ENCODE measurements at places on chromosomes 7 and 10.

DNA sequence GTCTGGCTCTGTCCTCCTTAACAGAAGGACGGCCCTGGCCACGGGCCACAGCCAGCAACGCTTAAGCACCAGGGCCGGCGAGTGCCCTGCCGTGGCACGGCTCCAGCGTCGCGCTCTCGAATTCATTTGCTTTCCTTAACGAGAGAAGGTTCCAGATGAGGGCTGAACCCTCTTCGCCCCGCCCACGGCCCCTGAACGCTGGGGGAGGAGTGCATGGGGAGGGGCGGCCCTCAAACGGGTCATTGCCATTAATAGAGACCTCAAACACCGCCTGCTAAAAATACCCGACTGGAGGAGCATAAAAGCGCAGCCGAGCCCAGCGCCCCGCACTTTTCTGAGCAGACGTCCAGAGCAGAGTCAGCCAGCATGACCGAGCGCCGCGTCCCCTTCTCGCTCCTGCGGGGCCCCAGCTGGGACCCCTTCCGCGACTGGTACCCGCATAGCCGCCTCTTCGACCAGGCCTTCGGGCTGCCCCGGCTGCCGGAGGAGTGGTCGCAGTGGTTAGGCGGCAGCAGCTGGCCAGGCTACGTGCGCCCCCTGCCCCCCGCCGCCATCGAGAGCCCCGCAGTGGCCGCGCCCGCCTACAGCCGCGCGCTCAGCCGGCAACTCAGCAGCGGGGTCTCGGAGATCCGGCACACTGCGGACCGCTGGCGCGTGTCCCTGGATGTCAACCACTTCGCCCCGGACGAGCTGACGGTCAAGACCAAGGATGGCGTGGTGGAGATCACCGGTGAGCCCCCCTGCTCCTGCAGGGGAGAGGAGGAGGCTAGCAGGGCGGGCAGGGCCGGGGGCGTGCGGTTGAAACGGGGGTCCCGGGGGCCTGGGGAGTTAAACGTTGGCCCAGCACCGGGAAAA is at the start of gene HSPB1:
HSPB1 (plus strand) TSS at position 327 of the 855 bp plus-strand sequence; CDS start at position 367, 40 bp downstream.
- peak; percentile 64 for DNase-seq

DNA sequence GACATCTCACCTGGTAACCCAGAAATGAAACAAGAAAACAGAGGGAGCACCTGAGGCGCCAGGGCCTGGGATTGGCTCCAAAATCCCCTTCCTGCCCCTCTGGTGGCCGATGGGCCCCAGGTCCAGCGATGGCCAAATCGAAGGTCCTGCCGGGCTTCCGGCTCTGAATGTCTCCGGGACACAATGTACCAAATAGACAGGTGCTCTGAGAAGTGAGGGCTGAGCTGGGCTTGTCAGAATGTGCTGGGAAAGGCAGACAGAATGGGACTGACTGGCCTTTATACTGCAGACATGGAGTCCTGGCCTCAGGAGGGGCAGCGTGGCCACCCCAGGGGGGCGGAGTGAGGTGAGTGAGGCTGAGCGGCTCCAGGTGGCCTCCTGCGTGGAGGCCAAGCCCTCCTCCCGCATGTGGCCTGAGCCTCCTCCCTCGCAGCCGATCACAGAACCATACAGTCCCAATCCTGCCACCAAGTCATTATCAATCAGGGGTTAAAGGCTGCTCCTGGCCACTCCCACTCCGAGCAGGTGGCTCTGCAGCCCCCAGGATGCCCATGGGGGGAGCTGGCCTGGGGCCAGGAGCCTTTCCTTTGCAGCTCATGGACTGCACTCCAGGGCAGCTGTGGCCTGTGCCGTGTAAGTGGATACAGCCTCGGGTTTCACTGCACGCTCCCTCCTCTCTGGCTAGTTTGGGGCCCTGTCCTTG is 185.5 kb downstream of the ADARB2 start:
- DNase-seq, result no peak

DNA sequence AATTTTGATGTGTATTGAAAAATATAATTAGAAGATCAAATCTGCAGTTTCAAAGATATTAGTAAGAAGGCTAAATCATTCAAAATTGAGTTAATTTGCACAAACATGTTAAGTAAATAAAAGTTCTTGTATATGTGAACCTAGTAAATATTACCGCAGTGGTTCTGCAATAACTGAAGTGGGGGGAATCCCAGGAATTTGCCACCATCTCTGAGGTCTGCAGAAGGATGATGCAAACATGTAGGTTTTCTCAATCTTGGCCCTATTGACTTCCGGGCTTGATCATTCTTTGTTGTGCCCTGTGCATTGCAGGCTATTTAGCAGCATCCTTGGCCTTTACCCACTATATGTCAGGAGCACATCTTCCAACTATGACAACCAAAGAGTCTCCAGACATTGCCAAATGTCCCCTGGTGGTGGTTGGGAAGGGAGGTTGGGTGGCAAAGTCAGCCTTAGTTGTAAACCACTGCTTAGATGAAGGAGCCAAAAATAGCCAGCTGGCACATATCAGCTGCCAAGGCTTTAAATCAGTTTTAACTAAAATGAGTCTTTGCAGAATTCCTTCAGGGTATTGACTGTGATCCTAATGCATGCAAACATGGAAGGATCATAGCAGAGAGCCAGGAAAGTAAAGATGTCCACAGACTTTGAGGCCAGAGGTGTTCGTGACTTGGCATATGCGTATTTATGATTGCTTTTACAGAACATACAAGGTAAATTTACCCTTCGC is 146.3 kb downstream of the TRIL start:
- DNase-seq, result no peak

- DNase-seq, result no peak
These were observed 88.8 kb upstream of the BTBD16 start for GRCh38 chr10:122182308-122182707.

DNA sequence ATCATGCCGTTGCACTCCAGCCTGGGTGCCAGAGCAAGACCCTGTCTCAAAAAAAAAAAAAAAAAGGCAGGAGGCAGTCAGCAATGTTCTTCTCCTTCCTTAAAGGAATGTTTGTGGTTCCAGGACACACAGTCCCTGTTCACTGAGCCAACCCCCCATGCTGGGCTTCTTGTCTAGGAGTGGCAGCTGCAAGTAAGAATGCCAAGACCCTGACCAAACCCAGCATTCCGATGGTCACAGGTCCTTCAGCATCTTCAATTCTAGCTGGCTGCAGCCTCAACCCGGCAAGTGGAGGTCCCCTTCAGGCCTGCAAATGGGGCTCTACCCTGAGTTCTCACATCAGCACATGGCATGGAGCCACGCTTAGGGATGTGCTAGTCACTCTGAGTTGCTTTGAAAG is 38.2 kb upstream of the CUX1 start:
- no peak for DNase-seq

DNA sequence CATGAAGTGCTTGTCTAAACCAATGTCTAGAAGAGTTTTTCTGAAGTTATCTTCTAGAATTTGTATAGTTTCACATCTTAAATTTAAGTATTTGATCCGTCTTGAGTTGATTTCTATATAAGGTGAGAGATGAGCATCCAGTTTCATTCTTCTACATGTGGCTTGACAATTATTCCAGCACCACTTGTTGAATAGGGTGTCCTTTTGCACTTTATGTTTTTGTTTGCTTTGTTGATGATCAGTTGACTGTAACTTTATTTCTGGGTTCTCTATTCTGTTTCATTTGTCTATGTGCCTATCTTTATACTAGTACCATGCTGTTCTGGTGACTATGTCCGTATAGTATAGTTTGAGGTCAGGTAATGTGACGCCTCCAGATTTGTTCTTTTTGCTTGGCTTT is 426.6 kb upstream of the CHRM2 start:
- DNase-seq, result no peak

DNA sequence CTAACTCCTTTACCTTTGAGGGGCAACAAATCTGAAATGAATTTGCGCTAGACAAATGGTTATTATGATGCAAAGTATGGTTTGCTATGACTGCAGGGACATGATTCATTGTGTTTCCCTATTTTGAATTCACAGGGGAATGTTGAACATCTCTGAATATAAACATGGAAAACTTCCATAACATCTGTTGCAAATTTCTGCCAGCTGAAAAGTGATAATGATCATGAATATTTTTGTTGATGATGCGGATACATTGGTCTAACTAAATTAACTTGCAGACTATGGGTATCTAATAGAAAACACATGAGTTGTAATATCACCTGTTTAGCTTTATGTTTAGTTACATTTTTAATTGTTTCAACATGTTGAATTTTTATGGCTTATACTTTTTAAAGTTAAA is 1325.5 kb downstream of the REEP3 start:
- no peak for DNase-seq

GRCh38 chr10:5587151-5588079 is 62.7 kb downstream of the CALML3 start:
- DNase-seq, result no peak

- no peak for DNase-seq
These were observed 34.1 kb downstream of the GBX1 start for GRCh38 chr7:151133266-151133985.

GRCh38 chr10:113225364-113225763 is 275.3 kb downstream of the TCF7L2 start:
- DNase-seq, result no peak

GRCh38 chr7:40493609-40494051 is 358.8 kb downstream of the SUGCT start:
- DNase-seq, result no peak

DNA sequence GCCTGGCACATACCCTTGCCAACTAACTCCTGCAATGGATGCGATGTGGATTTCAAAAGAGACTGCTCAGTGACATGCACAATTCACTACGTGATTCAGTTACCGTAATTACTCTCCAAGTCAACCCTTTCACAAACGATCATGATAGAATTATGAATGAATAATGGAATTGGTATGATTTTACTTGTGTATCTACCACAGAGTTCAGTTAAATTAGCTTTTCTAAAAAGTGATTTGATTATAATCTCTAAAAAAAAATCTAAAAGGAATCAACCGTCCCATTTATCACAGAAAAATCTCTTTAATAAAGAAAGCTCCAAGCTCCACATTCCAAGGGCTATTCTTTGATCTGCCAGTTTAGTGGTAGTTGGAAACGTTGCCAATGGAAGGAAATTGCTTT is 30.4 kb upstream of the RSU1 start:
- no peak for DNase-seq

GRCh38 chr7:132475669-132476116 is 100.6 kb downstream of the PLXNA4 start:
- DNase-seq, result no peak

DNA sequence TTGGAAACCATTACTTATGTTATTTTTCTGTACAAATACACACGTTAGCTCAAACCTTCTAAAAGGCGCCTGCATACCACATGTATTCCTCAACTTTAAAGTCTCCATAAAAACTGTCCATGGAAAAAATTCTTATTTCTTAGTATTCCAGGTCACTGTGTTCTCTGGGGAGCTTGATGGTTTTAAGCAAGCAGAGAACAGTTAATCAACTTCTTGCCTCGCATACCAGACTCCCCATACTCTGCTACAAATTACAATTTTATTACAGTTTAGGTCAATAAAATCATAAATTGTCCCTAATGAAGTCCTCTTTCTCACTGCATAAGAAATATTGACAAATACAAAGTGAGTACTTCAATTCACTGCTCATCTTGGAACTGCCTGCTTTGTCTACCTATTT is 77.0 kb upstream of the GPR22 start:
- no peak for DNase-seq

DNA sequence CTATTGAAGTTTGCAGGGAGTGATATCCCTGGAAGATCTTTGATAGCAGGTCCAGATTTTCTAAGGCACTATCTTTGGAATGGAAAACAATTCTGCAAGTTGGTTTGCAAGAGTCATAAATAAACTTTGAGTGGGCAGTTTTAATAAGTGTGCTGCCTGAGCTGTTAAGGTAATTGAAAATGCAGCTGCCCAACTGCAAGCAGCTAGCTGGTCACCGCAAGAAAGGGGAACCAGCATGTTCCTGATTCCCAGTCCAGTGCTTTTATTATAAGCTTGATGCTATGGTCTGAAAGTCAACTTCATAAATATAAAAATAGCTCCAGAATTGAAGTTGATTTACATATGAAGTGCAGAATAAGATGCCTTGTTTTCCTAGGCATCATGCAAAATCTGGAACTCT is 308.4 kb downstream of the ZNF248 start:
- DNase-seq, result no peak

DNA sequence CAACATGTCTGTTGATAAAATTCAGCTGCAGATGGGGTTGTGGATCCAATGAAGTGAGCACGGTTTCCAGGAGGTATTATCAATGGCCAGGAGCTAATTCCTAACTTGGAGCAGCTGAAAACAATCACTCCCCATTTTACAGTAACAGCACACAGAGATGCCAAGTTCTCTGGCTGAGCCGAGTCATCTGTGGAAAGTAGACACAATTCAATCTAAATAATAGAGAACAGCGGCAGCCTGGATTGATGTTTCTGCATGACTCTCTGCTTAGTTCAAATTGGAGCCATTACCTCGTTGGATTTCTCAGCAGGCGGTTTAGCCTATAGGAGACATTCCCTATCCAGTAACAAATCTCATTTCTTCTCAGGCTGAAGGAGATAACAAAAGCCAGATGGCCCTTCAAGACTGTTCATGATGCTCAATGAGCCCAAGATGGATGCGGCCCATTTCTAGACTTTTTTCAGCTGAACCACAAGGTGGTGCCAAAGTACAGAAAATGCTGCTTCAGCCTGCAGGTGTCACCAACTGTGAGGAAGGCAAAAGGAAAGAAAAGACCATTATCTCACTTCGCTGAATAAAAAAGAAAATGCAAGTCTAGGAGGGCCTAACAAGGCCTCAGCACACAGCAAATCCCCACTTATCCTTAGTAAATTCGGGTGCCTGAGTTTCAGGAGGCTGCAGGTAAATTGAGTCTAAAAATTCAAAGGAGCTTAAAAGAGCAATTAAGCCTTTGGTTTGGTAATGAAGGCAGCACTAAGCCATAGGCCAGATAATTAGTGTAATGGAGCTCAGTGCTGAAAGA is 83.7 kb downstream of the SLC16A9 start:
- DNase-seq, result peak; percentile 27

DNA sequence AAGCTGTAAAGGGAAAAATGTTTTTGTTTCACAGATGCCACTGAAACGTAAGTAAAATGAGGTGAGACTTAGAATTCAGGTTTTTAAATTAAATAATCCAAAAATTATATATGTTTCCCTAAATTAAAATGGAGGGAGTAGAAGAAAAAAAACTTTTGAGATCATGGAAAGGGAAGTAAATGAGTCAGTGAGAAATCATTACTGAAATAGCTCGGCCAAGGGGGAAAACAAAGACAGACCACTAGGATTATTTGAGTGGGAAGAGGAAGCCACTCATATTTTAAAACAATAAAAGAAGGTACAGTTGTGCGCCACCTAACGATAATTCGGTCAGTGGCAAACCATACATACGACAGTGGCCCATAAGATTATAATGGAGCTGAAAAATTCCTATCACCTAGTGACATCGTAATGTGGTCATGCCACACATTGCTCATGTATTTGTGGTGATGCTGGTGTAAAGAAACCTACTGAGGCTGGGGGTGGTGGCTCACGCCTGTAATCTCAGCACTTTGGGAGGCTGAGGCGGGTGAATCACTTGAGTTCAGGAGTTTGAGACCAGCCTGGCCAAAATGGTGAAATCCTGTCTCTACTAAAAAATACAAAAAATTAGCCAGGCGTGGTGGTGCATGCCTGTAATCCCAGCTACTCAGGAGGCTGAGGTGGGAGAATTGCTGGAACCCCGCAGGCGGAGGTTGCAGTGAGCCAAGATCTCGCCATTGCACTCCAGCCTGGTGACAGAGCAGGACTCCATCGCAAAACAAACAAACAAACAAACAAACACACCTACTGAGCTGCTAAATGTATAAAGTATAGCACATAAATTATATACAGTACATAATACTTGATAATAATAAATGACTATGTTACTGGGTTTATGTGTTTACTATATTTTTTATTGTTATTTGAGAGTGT is 64.7 kb downstream of the MKX start:
- no peak for DNase-seq

- no peak for DNase-seq
These were observed 75.9 kb upstream of the NEUROD6 start for GRCh38 chr7:31416381-31416870.

- DNase-seq, result no peak
These were observed 145.8 kb downstream of the RGS10 start for GRCh38 chr10:119396709-119397071.

Measured in GM12892 (cell line).